Urinary bladder (tissue), 4 donors: ENCODE measurements at places on chromosomes 13 and 19. TPM values are rescaled to one million over a fixed set of nuclear protein-coding genes. Genes with fewer than 3 reads are reported as not detected.

ZNF415 gene
- 13.3 TPM for polyA plus RNA-seq

GRCh38 chr13:39486758-39487157 lies 116.2 kb downstream of the LHFPL6 start:
- DNase-seq: no peak

- no peak for DNase-seq
These were observed 7.3 kb downstream of the NKPD1 start for GRCh38 chr19:45153339-45154063.

DNA sequence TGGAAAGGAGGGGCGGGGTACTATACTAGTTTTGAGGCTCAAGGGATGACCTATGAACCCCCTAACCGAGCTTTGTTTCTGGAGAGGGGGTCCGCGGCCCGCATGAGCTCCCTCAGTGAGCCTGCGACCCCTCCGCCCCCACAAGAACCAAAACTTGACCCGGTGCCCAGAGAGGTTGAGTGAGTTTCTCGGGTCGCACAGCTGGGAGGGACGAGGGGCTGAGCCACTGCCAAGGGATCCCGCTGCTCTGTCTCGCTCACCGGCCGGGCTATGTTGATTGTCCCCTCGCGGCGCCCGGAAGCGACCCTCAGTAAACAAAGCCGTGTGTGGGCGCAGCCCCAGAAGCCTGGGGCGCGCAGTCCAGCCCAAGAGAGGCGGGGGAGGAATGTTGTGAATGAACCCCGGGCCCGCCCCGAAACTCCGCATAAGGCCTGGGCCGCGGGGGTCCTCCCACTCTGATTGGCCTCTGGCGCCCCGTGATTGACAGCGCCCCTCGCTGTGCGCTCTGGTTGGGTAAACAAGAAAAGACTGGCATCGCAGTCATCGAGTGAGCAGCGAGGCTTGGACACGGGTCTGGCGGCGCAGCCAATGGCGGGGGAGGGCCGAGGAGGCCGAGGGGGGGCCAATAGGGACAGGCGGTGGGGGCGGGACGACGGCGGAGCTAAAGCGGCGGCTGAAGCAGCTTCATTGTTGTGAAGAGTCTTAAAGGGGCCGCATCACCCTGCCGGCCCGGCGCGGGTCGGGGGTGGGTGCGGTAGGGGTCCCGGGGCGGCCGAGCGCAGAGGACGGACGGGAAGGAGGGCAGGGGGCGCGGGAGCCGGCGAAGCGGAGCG lies at the start of gene ZSWIM4:
TSS of gene ZSWIM4 (plus strand) at position 687 of the 833 bp plus-strand sequence. CDS start 206 bp downstream, outside the sequence.
- DNase-seq: peak; percentile 98
